ENCODE measurements at places on chromosomes 2 and 18.

GRCh38 chr2:172640389-172640788 lies 84.5 kb downstream of the PDK1 start:
- DNase-seq = no peak

DNA sequence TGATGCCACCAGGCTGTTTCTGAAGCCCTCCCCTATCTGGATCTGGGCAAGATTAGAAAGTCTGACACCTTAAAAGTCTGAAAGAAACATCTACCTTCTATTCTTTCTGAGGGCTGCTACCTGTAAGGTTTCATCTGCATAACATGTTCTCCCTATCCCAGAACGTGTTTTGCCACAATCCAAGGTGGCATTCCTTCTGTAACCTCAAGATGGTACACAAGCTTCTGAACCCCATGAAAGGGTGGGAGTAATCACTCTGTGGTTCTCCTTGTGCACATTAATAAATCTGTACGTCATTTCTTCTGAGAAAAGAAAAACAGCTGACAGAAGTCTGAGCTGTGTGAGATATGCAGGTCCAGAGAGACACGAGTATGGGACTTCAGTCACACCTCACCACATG lies 41.8 kb upstream of the MSH6 start:
- DNase-seq = no peak

DNA sequence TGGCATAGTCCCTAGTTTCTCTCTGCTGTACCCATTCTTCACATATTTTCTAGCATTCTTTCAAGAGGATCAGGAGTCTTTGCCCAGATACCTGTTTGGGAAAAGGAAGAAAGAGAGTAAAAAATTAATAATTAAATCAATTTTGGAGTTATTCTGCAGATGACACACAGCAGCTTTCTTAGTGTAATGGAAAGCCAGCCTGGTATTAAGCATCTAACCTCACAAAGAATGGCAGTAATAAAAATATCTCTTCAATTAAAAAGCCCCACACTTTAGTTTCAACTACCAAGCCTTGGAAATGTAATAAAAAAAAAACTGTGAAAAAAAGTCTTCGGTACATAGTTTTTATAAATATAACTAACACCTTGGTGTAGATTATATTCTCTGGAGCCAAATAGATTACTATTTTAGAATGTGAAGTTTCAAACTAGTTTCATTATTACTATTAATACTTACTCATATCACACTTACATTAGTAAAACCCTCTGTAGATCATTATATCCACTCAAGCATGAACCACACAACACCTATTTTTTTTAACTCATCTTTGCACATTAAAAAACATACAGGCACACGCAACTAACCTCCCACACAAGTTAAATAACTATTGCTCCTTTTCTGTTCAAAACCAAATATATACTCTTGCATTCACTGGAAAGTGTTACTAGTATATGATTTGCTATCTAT lies 90.9 kb downstream of the GPD2 start:
- no peak for DNase-seq

DNA sequence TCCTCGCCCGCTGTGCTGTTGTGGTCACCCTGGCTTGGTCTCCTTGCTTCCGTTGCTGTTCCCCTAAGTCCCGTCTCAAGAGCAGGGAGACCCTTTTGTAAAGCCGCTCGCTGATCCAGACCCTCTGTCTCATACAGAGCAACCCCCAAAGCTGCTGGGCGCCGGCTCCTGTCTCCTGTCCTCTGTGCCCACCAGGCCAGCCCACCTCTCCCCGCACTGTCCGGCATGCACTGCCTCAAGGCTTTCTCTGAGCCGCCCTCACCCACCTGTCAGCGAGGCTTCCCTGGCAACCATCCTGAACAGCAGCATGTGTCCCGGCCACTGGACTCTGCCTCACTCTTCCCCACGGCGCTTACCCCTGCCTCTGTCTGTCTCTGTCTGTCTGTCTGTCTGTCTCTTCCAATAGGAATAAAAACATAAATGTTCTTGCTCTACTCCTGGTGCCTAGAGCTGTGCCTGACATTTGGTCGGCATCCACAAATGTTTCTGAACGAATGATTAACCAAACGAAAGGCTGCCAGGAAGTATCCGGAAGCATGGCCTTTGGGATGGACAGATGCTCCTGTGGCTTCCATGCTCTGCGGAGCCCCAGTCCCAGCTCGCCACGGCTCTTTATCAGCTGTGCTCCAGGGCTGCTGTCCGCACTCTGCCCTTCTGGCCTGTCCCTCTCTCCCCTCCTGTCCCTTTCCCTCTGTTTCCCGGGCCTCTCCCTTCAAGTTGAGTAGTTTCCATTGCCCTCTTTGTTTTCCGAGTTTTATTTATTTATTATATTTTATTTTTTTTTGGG lies 7.8 kb downstream of the COLEC11 start:
- DNase-seq = no peak

DNA sequence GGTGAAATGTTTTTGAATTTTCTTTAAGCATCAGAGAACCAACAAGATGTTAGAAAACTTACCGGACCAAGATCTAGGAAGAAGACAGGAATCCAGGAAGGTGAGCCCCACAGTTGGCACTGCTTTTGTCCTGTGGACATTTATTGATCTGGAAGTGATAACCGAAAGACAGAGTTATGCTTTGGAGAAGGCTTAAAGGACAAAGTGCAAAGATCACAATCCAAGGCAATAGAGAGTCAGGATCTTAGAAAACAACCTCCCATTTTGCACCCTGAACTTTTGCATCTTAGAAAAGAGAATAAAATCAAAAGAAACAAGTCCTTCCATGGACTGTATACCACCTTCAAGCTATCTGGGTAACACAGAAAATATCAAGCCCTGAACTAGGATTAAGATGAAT lies 129.4 kb upstream of the SRD5A2 start:
- DNase-seq = no peak

DNA sequence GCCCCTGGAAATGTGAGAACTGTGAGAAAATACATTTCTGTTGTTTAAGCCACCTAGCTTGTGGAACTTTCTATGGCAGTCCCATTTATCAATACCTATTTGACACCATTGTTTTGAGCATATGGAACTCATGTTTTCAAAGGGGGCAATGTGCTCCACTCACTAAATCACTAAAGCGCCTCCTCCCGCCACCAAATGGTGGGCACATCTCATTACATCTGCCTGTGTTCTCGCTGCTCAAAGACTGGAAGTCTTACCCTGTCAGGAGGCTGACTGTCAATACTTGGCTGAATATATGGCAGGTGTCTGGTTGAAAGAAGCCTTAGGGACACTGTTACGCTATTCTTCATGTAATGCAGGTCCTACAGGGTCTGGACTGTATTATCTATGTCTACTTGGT lies 767.7 kb downstream of the TSN start:
- DNase-seq = no peak

GRCh38 chr2:57809230-57809629 lies 237.4 kb upstream of the VRK2 start:
- no peak for DNase-seq

GRCh38 chr18:48920408-48921038 lies 30.2 kb downstream of the SMAD7 start:
- no peak for DNase-seq

DNA sequence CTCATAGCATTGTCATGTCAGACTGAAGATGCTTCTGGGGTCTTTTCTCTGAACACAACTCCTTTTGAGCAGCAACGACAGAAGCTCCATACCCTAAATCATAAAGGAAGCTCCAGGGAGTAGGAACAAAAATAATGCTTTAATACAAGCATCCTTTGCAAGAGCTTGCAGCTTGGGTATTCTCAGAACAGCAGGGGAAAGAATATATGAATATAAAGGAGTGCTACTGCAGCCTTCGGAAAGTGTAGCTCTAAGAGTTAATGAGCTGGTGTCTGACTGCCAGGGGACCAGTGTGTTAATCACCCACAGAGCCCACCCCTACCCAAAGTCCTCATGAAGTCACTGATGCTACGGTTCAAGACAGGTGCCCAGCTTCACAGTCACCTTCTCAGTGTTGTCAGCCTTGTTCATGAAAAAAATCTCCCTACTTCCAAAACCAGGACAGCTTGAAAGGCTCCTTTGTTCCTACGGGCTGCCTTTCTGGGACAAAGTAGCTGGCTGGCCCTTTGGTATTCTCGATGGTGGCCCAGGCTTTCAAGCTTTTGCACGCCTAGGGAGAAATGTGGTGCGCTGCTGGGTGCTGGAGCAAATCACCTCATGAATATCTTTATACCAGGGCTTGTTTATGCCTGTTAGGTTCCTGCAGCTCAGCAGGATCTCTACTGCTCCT lies 259.7 kb downstream of the CMPK2 start:
- no peak for DNase-seq

GRCh38 chr2:173161507-173161906 lies 85.9 kb downstream of the MAP3K20 start:
- no peak for DNase-seq

- no peak for DNase-seq
These were observed 107.7 kb downstream of the ICA1L start for GRCh38 chr2:202763916-202764315.

DNA sequence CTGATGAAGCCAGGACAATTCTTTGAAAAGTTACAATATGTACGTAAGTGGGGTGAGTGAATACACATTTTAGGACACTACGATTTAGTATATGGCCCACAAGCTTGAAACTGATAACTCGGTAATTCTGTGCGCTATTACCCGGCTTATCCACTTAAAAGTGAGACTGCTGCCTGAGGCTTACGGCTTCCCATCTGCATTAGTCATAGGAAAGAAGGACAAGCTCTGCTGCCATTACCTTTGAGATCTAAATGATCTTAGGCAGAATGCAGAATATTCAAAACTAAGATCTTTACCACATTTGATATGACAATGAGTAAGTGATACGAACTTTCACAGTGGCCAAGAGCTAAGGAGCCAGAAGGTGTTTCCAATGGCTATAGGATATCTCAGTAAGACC lies 133.3 kb downstream of the GAREM1 start:
- DNase-seq = no peak

GRCh38 chr2:15043336-15044058 lies 411.0 kb downstream of the LRATD1 start:
- DNase-seq = no peak

- no peak for DNase-seq
These were observed 207.1 kb downstream of the SPAG16 start for GRCh38 chr2:213491376-213491775.

DNA sequence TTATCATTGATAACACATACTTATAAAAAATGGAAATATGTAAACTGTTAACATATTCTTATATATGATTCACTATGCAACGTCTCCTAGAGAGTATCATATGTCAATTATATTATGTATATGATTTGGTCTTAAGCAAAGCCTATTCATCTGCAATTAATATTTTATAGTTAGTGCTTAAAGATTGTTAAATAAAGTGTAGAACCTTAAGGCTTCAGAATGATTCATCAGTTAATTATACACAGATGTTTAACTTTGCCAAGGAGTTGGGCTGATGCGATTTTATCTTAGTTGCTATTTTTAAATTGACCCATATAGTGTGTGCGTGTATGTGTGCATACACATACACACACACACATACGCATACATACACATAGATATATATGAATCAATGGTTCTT lies 323.1 kb downstream of the RBM43 start:
- DNase-seq = no peak

DNA sequence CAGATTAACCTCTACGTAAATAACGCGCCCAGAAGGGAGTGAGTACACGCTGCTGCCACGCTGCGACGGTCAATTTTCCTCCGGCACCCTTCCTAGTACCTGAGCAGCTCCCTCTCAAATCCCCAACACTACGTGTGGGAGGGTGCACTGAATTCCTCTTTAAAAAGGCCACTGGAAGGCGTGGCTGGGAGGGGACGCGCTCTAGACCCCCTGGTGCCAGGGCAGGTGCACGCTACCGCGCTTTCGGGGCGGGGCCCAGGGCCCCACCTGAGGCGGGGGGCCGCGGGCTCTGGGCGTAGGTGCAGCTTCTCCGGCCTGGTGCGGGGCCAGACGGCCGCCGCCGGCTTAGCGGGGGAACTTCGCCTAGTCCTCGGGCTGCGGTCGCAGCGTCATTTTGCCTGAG lies 668 bp upstream of the ANKRD12 start:
- DNase-seq = peak; percentile 77

DNA sequence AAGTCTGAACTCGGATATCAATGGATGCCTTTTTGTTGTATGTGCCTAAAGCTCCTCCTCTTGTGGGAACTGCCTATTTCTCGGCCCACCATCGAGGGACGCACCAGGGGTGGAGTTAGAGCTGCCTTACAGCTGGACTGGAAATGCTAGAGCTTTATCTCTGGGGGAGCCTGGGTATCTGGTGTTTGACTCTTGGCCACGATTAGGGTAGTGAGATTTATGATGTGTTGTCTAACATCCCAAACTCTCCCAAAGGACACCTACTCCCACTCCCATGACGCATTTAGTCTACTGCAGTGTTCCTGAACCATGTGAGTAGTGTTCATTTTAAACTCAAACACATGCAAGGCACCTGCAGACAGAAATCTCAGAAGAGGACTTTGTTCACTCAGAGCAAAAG lies 594.8 kb downstream of the METTL4 start:
- DNase-seq = no peak

DNA sequence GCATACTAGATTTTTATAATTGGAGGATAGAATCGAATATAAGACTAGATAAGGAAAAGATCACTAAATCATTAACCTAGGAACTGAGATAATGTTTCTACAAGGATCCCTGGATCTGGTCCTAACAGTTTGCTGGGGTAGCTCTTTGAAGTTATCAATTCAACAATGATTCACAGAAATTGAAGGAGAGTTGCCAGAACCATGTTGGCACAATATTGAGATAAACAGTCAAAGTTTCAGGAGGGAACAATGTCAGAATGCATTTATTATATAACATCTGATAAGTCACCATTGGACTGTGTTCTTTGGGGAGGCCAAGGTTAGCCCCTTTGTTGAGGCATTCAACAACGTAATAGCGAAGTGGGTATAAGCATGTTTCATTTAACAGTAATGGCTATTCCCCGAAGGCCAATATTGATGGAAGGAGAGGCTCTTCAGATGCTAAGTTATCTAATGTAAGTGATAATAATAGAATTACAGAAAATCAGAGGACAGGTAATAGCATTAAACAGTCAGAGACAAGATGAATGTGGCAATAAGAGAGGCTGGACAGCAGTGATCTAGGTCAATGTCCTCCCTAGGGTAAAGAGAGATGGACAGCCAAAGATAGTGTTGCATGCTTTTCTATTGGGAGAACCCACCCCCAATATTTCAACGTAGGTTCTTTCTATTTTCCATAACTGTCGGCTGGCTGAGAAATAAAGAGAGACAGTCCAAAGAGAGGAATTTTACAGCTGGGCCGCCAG lies 604.8 kb upstream of the GYPC start:
- DNase-seq = no peak

Data from iPS-NIHi11 (cell line).